Left ventricle myocardium inferior (tissue), 1 donor: ENCODE measurements at places on chromosomes 16 and 17.
A peak's percentile ranks its signal among the peaks of the same experiment; 100 is the strongest.

DNA sequence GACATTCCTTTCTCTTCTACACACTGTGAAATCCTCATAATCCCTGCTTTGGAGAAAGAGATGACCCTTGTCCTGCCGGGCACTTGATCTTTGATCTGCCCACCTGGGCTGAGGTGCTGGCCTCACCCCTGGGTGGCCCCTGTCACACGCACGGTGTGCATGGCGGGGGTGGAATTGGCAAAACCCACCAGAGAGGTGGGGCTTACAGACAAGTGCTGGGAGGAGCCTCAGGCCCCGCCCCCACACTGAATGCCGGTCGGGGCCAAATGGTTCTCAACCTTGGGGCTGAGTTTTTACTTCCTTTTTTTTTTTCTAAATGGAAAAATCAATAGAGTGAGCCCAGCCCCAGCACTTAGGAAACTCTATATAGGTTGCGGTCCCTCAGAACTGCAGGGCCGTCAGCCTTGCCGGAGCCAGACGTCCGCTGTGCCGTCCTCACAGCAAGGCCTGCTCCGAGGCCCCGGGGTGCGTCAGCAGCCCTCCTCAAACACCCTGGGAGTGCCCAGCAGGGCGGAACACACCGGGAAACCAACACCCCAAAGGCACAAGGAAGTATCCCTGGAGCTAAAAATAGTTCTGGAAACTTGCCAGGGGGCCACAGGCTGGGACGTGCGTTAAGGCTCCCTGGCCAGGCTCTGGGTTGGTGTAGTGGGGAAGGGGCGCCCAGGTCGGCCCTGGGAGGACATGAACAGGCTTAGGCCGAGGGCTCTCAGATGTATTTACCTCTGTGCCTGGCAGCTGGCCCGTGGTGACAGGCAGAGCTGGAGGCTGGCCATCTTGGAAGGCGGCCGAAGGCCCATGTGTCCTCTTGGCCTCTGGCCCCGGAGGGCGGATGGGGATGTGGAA lies 11.0 kb downstream of the GPRC5C start:
- peak; percentile 94 for DNase-seq

DNA sequence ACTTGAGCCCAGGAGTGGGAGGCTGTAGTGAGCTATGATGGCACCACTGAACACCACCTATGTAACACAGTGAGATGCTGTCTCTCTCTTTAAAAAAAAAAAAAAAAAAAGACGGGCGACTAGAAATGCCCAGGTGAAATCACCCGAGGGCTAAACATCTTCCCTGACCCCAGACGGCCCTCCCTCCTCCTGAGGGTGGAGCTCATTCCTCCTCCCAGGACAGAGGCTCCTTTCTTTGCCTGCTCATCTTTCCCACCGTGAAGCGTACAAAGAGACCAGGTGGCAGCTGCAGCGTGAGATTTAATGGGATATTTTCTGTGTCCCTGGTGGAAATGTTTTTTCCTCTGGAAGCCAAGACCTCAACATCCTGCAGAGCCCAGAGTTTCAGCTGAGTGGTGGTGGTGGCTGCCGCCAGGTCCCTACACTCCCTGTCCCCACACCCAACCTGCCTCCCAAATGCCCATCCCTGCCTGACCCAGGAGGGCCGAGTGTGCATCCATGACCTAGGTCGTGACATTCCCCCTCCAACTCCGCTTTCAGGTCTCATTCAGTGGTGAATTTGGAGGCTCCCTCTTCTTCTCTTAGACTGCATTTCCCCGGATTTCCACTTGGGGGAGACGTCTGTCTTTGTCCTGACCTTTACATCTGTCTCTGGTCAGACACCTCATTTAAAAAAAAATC lies 14.4 kb upstream of the GPRC5B start:
- DNase-seq: no peak

- no peak for DNase-seq
Measured at GRCh38 chr16:86558355-86559193, 3.5 kb upstream of the MTHFSD start.

GRCh38 chr16:89556750-89557689 lies 3.5 kb upstream of the RPL13 start:
- peak; percentile 82 for DNase-seq

- DNase-seq: no peak
Measured at GRCh38 chr17:8892338-8892690, 24.8 kb upstream of the PIK3R6 start.

DNA sequence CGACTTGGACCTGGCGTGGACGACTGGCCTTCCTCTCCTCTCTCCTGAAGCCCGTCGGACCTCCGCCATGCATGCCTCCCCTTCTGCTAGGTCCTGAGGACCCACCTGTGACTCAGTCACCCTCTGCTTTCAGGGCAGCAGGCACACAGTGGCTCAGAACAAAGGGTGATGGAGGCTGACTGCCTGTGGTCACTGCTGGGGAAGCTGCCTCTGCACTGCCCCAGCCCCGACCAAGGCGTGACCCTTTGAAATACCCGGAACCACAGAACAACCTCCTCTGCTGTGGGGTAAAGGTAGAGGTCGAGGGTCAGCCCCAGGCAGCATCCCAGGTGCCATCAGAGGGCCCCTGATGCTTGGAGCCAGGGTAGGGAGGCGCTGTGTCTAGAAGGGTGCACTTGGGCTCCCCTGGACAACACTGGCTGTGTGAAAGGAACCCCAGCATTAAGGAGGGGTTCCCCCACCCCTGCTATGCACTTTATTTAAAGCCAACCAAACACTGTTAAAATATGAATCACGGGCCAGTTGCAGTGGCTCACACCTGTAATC lies 12.5 kb upstream of the SLC4A1 start:
- DNase-seq: no peak

GRCh38 chr16:54152362-54153239 lies 134.0 kb downstream of the IRX3 start:
- DNase-seq: no peak

- no peak for DNase-seq
Measured at GRCh38 chr16:88444826-88445582, 8.1 kb upstream of the ZFPM1 start.

GRCh38 chr16:68082629-68083238 lies 2.4 kb upstream of the NFATC3 start:
- DNase-seq: no peak

DNA sequence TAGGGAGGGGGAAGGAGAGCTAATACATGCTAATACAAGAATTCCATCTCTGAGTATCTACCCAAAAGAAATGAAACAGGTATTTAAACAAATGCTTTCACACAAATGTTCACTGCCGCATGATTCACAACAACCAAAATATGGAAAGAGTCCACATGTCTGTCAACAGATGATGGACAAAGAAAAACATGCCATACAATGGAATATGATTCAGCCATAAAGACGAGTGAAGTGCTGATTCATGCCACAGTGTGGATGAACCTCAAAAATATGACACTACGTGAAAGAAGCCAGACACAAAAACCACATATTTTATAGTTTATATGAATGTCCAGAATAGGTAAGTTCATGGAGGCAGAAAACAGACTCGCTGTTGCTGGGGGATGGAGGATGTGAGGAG lies 321.4 kb downstream of the FOXL1 start:
- DNase-seq: no peak

DNA sequence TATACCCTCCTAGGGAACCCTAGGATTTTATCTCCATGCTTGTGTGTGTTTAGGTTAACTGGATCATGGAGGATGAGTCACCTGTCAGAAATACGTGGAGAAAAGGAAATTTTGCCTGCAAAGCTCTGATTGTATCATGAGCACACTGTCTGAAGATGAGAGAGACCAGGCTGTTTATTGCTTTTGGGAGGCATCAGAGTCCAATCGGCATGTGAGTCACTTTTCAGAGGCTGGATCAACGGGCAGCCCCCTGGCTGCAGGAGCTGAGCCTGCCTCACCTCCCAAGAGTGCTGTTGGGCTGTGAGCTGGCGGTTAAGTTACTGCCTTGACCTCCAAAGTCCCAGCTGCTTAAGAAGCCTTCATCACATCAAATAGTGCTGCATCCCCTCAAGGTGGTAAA lies 41.5 kb upstream of the MED9 start:
- no peak for DNase-seq

DNA sequence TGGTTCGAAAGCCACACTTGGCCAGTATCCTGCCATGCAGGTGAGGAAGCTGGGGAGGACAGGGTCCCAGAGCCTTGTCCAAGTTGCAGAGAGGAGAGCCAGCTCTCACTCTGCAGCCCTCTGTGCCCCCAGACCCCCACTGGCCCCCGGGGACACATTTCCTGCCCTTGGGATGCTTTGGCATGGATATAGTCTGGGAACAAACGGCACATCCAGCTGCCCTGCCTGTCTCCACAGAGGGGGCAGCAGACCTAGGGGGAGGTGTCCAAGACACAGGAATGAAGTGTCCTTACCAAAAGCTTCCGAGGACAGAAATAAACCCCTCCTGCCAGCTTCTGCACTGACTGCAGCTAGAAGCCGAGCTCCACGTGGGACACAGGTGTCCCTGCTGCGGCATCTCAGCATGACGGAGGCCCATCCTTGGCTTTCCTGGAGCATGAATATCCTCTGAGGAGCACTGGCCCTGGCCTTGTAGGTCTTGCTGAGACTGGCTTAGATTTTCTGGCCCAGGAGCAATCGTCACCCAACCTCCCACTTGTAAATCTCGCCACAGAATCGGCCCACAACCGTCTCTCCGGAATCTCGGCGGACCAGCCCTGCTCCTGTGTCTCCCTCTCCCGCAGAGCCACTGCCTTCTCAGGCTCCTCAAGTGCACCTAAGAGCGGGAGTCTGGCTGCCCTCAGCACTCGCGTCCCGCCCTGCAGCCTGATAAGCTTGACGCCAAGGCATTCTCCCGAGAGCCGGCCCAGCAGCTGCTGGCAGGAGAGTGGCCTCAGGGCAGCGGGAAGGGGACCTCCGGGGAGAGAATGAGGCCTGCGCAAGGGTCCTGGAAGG lies 1.1 kb upstream of the CAPN15 start:
- peak; percentile 56 for DNase-seq

DNA sequence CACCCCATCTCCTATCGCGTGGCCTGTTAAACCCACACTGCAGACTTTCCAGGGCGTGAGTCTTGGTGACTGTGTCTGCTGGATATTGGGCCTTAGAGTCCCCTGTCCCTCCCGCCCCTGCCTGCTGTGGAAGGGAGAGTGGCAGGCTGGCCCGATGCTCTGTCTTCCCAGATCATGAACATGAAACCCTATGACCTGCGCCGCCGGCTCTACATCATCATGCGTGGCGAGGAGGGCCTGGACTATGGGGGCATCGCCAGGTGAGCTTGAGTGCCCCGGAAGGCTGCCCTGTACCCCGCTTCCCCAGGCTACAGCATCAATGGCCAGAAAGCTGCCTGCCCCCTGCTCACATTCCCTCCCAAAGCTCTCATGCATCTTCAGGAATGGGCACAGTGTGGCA lies 19.5 kb upstream of the CLEC18A start:
- DNase-seq: no peak

DNA sequence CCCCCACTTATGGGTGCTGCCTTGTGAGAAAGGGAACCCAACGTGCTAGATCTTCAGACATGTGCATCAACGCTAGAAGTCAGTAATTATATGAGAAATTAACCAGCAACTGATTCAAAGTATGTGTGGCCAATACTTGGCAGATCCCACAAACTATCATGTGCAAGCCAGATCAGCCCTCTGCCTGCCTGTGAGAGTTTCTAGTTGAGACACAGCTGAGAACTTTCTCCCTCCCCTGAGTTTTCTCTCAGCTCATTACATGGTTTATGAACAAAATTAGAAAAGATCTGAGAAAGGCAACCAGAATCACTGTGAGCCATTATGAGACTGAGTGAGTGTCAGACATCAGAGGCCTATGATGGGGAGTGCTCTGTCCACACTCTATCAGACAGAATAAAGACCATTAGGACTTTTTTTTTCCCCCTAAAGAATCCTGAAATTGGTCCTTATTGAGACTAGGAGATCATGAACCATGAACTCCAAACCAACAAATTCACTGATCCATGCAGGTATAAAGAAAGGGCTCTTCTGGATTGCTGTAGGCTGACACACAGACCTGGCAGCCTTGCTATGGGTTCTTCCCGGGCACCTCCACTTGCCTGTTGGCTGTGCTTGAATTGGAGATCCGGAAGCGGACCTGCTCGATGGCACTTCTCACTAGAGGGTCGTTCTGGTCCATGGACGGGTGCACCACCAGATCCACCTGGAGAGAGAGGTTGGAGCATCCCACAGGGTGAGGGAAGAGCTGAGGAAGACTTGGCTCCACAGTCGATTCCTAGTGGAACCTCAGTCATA lies 51.5 kb downstream of the GTF3C1 start:
- DNase-seq: no peak

DNA sequence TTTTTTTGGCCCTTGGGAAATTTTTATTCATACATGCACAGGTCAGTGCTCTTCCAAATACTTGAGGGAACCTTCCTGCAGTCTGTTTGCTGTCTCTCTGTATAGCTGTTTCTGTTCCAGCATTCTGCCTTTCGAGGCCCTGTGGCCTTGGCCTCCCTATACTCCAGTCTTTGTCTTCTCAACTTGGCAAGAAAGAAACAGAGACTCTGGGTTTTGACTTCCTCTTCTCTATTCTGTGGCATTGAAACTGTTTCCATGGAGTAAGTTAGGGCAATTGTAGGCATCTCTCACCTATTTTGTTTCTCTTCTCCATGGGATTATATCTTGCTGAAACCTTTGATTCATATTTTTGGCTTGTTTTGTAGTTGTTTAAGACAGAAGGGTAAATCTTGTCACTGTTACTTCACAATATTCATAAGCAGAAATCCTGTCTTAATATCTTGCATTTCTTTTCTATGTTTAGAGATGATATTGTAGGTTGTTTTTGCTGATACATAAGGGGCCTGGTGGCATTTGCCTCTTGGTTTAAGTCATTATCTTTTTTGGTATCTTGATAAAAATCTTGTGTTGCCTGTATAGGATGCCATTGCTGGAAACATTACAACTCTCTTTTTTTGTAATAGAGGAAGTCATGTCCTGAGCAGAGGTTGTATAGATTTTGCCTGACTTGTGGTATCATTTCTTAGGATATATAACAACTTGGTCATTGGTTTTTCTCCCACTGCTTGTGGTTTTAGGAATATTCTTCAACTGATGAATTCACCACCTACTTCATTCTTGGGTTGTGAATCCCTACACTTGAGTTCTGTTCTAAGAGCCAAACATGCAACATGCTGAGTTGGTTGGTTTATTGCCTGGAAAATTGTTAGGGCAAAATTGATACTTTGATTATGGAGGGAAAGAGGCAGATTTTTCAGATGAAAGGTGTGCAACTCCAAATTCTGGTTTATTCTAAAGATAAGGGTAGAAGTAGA lies 168.6 kb downstream of the FTO start:
- no peak for DNase-seq

DNA sequence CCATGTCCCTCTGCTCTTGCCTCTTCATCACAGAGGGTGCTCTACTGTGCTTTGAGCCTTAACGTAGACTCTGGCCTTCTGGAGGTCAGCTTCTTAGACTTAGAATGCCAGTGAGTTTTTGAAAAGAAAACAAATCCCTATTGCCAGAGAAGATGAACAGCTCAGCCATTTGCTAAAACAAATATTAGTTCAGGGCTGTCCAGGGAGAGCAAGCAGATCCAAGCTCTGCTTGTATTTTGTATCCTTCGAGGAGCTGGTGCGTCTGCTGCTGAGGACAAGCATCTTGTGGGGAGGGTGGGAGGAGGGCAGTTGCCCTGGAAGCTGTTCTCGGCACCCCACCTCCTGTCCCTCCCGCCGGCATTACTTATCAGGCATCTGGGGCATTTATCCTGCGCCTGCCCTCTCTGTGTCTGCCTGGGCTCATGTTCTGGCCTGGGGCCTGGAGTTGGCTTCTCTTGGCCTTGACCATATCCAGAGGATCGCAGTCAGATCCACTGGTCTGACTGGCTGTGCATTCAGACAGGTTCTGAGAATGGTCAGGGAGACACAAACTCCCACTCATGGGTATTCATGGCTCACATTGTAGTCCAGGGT lies 173.1 kb upstream of the NLRP1 start:
- DNase-seq: no peak
